ENCODE measurements at places on chromosomes 11 and 22. TPM values are rescaled to one million over a fixed set of nuclear protein-coding genes. Genes with fewer than 3 reads are reported as not detected.

DNA sequence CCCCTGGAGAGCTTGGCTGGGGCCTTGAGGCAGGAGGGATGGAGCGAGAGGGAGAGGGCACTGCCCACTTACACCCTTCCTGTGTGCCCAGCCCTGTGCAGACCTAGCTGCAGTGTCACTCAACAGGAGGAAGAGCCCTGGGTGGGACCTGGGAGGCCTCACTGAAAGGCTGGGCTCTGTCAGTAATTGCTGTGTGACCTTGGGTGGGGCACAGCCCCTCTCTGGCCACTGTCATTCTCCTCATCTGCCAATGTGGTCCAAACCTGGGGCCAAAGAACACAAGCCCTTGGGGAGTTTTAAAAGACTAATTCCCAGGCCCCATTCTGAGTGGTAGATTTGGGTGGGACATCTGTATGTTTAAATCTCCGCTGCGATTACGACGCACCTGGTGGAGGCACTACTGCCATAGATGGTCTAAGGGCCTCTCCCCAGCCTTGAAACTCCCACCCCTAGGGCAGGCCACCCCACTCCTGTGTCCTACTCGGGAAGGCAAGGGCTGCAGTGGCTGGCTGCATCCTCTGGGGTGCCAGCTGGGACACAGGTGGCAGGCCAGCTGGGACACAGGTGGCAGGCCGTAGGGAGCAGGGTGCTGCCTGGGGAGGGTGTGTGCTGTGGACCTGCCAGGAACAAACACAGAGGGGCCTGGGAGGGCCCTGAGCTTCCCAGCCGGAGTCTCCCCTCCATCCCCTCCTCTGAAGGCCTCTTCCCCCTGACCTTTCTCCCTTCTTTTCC is 12.3 kb upstream of the SOX10 start:
- H3K36me3 ChIP-seq = no peaks in the 10 kb centered on the region
- H3K27ac ChIP-seq = no peak overlapping the region
- no peaks in the 10 kb centered on the region for H3K27me3 ChIP-seq
- peak; percentile 33 for DNase-seq
- no peaks in the 10 kb centered on the region for H3K4me1 ChIP-seq

JAM3 gene
- 8.5 TPM for polyA plus RNA-seq

CDCA5 gene
- polyA plus RNA-seq = 19.3 TPM

DNA sequence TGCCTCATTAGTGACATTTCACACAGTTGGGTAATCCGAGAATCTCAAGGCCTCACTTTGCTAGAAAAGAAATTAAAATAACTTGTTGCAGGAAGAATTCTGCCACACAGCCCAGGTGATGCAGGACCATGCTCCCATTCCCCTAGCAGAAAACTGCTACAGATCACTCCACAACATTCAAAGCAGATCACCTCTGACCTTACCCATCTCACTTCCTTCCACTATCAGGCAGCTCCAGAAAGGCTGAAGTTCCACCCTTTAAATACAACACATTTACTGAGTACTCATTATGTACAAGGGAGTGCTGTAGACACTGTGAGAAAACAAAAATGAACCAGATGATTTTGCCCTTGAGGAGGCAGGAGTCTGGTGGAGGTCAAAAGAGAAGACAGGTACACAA is 231.0 kb downstream of the TTC28 start:
- no peaks in the 10 kb centered on the region for H3K36me3 ChIP-seq
- DNase-seq = no peak
- no peak overlapping the region for H3K4me3 ChIP-seq
- no peaks in the 10 kb centered on the region for H3K27me3 ChIP-seq
- H3K4me1 ChIP-seq = no peaks in the 10 kb centered on the region
- no peak overlapping the region for H3K27ac ChIP-seq

- no peak overlapping the region for H3K27ac ChIP-seq
- no peaks in the 10 kb centered on the region for H3K36me3 ChIP-seq
- DNase-seq = no peak
- no peaks in the 10 kb centered on the region for H3K4me1 ChIP-seq
- no peak overlapping the region for H3K4me3 ChIP-seq
- no peaks in the 10 kb centered on the region for H3K27me3 ChIP-seq
These were observed 24.6 kb downstream of the ATXN10 start for GRCh38 chr22:45696227-45696626.

DNA sequence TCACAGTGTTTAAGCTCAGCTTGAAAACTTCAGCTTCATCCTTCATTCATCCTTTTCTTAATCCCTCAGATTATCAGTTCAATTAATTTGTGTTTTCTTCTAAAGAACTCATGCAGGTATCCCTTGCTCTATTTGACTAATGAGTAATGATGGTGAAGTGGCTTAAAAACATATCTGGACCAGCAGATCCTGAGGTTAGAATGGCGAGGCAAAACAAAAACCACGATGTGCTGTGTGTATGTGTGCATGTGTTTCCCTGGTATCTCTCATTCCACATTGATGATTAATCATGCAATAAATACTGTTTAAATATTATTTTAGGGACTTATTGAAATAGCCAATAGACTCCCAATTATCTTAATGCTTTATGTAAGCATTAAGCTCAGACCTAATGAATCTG is 437.0 kb downstream of the DYNC2H1 start:
- H3K4me1 ChIP-seq = no peaks in the 10 kb centered on the region
- H3K4me3 ChIP-seq = no peak overlapping the region
- no peaks in the 10 kb centered on the region for H3K27me3 ChIP-seq
- H3K36me3 ChIP-seq = no peaks in the 10 kb centered on the region
- H3K27ac ChIP-seq = no peak overlapping the region

- no peaks in the 10 kb centered on the region for H3K36me3 ChIP-seq
- H3K4me3 ChIP-seq = no peak overlapping the region
- DNase-seq = no peak
- H3K4me1 ChIP-seq = no peaks in the 10 kb centered on the region
These were observed 11.6 kb upstream of the EXT2 start for GRCh38 chr11:44083906-44084305.

ACRV1 gene
- 0.19 TPM for polyA plus RNA-seq

DNA sequence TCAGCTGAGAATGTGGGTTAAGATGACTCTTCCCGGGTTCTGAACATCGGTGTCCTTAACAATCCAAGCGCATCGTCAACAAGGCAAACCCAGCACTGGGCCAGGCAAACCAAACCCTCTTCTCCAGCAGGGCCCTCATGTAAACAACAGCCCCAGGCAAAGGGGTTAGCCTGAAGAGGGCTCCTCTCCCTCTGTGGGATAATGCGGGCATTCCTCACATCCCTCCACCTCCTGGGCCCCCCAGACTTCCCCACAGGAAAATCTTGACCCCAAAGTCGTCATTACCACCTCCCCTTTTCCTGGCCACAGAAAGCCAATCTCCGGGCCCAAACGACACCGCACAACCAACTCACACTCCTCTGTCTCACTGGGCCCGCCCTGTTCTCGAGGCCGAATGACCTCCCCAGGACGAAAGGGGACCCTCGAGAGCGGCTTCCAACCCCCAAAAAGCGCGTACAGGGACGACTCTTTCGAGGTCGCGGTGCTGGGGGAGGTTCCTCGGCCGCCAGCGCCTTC is 566 bp downstream of the DDB1 start:
- peak overlapping the region; percentile 72 for H3K4me3 ChIP-seq
- DNase-seq = peak; percentile 13
- peaks cover 8% of the 10 kb centered on the region for H3K36me3 ChIP-seq
- no peaks in the 10 kb centered on the region for H3K27me3 ChIP-seq
- H3K4me1 ChIP-seq = peaks cover 7% of the 10 kb centered on the region

TEX54 gene
- not detected for polyA plus RNA-seq

DNA sequence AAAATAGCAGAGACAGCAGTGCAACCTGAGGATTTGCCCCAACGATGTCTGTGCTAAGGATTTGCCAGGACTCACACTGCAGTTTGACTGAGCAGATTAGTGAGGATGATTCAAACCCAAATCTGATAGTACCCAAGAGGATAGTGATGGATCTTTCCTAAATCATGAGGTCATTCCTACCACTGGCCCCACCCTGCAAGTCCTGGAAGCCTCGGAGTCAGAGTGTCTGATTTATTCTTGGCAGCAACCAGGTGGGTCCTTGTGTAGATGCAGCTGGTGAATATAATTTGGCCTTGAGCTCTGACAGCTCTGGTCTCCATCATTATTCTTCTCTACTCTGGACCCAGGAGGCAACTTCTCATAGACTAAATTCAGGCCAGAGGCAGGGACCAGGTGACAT is 179.3 kb upstream of the RAG2 start:
- no peak for DNase-seq
- no peak overlapping the region for H3K4me3 ChIP-seq
- no peak overlapping the region for H3K27ac ChIP-seq
- no peaks in the 10 kb centered on the region for H3K36me3 ChIP-seq
- no peaks in the 10 kb centered on the region for H3K4me1 ChIP-seq

- H3K36me3 ChIP-seq = no peaks in the 10 kb centered on the region
- no peak for DNase-seq
- H3K27ac ChIP-seq = no peak overlapping the region
- no peaks in the 10 kb centered on the region for H3K4me1 ChIP-seq
- no peak overlapping the region for H3K4me3 ChIP-seq
These were observed 7.0 kb upstream of the KCNE3 start for GRCh38 chr11:74474316-74474715.

DNA sequence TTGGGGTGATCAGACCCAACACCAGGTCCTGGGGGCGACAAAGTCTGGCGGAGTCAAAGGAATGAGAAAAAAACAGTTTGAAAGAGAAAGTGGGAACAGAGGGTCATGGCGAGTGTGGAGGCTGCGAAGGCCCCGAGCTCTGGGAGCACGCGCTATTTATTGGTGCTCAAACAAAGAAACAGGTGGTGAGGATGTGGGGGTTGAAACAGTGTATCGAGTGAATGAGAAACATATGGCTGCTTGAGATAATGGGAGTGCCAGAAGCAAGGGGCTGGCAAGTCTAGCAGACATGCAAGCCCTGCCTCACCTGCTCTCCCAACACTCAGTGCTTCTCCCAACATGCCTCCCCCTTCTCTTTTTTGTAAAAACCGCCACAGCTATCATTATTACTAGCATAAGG is 7.8 kb upstream of the DUSP18 start:
- H3K27me3 ChIP-seq = no peaks in the 10 kb centered on the region
- H3K4me1 ChIP-seq = peaks cover 3% of the 10 kb centered on the region
- peak; percentile 38 for DNase-seq
- H3K4me3 ChIP-seq = no peak overlapping the region
- no peaks in the 10 kb centered on the region for H3K36me3 ChIP-seq
- no peak overlapping the region for H3K27ac ChIP-seq

SLC22A25 gene
- polyA plus RNA-seq = not detected

- no peaks in the 10 kb centered on the region for H3K27me3 ChIP-seq
- no peak overlapping the region for H3K27ac ChIP-seq
- H3K4me1 ChIP-seq = no peaks in the 10 kb centered on the region
- DNase-seq = no peak
- no peaks in the 10 kb centered on the region for H3K36me3 ChIP-seq
These were observed 40.9 kb upstream of the ETS1 start for GRCh38 chr11:128628325-128628673.

CD3E gene
- polyA plus RNA-seq = 5.9 TPM

- H3K27me3 ChIP-seq = no peaks in the 10 kb centered on the region
- peaks cover 9% of the 10 kb centered on the region for H3K36me3 ChIP-seq
- H3K4me1 ChIP-seq = no peaks in the 10 kb centered on the region
- DNase-seq = no peak
- H3K27ac ChIP-seq = no peak overlapping the region
These were observed 8.8 kb downstream of the CRY2 start for GRCh38 chr11:45856044-45856468.

CHRNA10 gene
- polyA plus RNA-seq = 2.7 TPM

DNA sequence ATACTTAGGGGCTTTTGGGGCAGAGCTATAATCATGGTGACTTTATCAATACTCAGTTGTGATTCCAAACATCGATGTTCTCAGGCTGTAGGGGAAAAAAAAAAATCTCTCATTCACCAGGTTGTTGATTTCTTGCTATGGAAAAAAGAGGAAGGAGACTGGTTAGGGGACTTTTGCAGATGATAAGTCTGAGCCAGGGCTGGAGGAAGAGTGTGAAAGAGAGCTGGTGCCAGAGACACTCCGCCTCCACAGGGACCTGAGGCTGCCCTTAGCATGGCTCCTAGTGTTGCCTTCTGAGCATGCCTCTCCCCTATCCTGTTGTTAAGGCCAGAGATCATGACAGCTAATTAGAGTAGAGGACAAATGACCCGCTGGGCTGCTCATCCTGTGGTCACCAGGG is 16.9 kb downstream of the UPB1 start:
- peaks cover 79% of the 10 kb centered on the region for H3K4me1 ChIP-seq
- no peaks in the 10 kb centered on the region for H3K27me3 ChIP-seq
- DNase-seq = no peak
- H3K4me3 ChIP-seq = no peak overlapping the region

- no peaks in the 10 kb centered on the region for H3K36me3 ChIP-seq
- H3K4me3 ChIP-seq = no peak overlapping the region
- no peaks in the 10 kb centered on the region for H3K27me3 ChIP-seq
- no peak overlapping the region for H3K27ac ChIP-seq
These were observed 12.5 kb upstream of the MRPL16 start for GRCh38 chr11:59822989-59823566.

UBE2L6 gene
- 56.8 TPM for polyA plus RNA-seq

DNAJB7 gene
- polyA plus RNA-seq = 0.89 TPM

- H3K4me1 ChIP-seq = peaks cover 15% of the 10 kb centered on the region
- H3K27me3 ChIP-seq = no peaks in the 10 kb centered on the region
- DNase-seq = no peak
- H3K4me3 ChIP-seq = no peak overlapping the region
- no peak overlapping the region for H3K27ac ChIP-seq
- no peaks in the 10 kb centered on the region for H3K36me3 ChIP-seq
These were observed 71.1 kb downstream of the RPUSD4 start for GRCh38 chr11:126140201-126140925.

DNA sequence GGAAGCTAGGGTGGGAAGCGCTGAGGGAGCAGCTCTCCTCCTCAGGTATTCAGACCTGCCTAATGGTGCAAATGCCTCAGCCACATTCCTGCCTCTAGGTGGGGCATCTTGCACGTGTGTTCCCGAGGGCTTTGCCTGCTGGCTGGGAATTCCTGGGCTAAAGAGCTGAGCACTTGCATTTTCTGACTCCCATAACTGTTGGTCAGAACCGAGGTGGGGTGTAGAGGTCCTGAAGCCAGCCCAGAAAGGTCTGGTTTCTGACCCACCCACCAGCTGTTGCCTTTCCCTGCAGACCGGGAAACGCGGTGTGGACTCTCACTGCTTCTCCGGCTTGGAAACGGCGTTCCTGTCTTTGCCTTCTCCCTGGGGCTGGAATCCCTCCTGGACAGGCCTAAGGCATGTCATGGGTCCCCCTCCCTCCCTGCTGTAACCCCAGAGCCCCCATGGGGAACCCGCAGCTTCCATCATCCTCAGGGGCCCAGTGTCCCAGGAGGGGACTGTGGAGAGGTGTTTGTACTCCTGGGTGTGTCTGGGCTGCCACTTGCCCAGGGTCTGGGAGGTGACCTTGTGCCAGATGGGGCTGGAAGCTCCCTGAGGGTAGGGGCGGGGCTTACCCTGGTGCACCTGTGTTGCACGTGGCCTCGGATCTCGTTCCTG is 24.0 kb upstream of the SMIM38 start:
- no peak overlapping the region for H3K4me3 ChIP-seq
- DNase-seq = peak; percentile 91
- H3K27ac ChIP-seq = no peak overlapping the region
- H3K27me3 ChIP-seq = no peaks in the 10 kb centered on the region
- peaks cover 9% of the 10 kb centered on the region for H3K36me3 ChIP-seq
